ENCODE measurements at places on chromosomes 13 and 19.

- no peak for DNase-seq
Measured at GRCh38 chr19:50427997-50428425, 4.7 kb upstream of the MYBPC2 start.

DNA sequence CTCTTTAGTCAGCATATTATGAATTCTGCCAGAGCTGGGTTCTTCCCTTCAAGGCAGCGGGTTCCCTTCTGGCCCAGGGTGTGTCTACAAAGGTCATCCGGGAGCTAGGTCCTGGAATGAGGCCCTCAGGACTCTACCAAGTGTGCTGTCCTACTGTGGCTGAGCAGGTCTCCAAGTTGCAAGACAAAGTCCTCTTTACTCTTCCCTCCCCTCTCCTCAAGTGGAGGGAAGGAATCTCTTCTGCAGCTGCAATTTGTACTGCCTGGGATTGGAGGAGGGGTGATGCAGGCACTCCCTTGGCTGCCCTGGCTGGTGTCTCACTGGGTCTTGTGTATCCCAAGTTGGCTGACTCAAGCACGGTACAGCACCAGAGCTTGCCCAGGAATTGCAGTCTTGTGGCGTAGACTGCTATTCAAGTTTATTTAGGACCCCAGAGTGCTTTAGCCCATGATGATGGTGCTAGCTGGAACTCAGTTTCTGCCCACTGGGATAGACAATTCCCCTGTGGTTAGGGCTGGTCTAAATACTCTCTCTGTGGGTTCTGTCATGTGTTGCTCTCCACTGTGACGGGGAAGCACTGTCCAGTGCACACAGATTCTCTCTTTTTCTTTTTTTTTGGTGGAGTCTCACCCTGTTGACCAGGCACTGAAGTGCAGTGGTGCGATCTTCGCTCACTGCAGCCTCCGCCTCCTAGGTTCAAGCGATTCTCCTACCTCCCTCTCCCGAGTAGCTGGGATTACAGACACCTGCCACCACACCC, 28.5 kb downstream of the RFC3 start:
- no peak for DNase-seq

GRCh38 chr13:97753942-97754670, 199.4 kb upstream of the IPO5 start:
- no peak for DNase-seq

- no peak for DNase-seq
Measured at GRCh38 chr19:20503476-20503875, 62.1 kb downstream of the ZNF737 start.

GRCh38 chr19:34979819-34980640, 16.0 kb upstream of the ZNF792 start:
- DNase-seq, result no peak

- DNase-seq, result no peak
Measured at GRCh38 chr13:71457645-71458044, 409.4 kb downstream of the DACH1 start.

DNA sequence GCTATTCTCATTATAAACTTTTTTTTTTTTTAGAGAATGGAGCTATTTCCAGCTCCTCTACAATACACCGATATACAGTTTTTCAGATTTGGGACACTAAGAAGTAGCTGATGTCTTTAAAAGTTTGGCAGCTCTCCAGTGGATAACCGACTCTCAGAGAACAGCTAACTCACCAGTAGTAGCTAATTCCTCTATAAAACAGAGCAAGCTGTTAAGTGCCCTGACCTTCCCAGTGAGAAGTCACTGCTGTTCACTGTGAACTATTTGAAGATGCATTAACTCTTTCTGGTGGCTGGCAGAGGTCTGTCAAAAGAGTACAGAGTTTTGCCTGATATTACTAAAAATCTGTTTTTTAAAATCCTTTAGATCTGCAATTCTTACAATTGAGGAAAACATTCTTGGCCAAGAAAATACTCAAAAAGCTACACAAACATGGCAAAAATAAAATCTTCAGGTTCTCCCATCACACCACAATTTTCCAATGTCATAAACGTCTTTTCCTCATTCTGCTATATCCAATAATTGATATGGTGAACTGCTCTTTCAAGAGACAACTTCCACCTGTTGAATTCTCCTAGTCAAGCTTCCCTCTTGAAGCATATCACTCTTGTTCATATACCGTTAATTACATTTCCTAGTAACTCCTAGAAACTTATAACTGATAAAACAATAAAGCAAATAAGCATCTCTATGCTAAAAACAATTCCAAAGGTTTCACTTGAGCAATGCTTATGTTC, 44.2 kb downstream of the TBC1D4 start:
- no peak for DNase-seq

- no peak for DNase-seq
Measured at GRCh38 chr13:102197193-102197592, 204.7 kb downstream of the FGF14 start.

GRCh38 chr19:39265321-39265916, 2.8 kb upstream of the IFNL2 start:
- DNase-seq, result no peak

- no peak for DNase-seq
Measured at GRCh38 chr19:33504058-33504444, 17.5 kb downstream of the PEPD start.

- no peak for DNase-seq
Measured at GRCh38 chr13:65036999-65037398, 2193.1 kb downstream of the PCDH9 start.

GRCh38 chr19:11033763-11034162, 55.5 kb upstream of the LDLR start:
- DNase-seq, result no peak

DNA sequence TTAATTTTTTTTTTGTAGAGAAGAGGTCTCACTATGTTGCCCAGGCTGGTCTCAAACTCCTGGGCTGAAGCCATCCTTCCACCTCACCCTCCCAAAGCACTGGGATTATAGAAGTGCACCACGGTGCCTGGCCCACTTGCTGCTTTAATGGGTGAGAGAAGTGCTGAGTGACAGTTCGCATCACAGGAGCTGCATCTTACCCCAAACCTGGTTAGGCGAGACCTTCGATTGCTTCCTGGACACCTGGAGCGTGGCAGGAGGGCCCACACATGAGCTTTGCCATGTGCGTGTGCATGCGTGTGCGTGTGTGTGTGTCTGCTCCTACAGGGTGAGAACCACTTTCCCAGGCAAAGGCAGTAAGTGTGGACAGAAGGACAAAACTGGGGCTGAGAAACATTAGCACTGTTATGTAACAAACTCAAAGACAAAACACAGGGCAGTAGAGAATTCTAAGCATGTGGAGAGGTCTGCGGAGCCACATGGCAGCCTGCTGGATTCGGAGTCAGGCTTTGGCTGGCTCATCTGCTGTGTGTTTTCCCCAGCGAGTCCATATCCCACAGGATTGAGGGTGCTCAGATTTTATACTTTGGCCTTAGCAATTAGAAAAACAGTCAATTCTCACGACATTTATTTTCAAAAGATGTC, 11.7 kb upstream of the MTIF3 start:
- DNase-seq, result no peak

GRCh38 chr19:34217952-34218817, 36.2 kb upstream of the GARRE1 start:
- peak; percentile 39 for DNase-seq

GRCh38 chr19:55257461-55258420, 1.1 kb downstream of the PPP6R1 start:
- DNase-seq, result no peak

DNA sequence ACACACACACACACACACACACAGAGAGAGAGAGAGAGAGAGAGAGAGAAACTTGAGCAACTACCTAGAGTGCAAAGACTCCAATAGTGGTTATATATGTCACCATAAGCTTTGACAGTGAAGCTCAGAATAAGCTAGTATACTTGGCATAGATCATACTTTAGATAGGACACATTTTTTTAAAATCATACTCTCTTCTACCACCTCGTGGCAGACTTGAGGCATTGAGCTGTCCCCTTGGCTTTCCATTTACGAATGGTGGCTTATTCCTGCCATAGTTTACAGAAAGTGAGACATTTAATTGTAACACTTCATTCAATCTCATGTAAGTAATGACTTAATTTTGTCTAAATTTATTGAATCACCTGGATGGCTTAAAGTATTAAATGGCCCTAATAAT, 108.2 kb downstream of the EDNRB start:
- DNase-seq, result no peak

- peak; percentile 36 for DNase-seq
Measured at GRCh38 chr19:14505488-14506239, 9.7 kb upstream of the GIPC1 start.

GRCh38 chr13:59865398-59865797, 298.3 kb downstream of the DIAPH3 start:
- DNase-seq, result no peak

DNA sequence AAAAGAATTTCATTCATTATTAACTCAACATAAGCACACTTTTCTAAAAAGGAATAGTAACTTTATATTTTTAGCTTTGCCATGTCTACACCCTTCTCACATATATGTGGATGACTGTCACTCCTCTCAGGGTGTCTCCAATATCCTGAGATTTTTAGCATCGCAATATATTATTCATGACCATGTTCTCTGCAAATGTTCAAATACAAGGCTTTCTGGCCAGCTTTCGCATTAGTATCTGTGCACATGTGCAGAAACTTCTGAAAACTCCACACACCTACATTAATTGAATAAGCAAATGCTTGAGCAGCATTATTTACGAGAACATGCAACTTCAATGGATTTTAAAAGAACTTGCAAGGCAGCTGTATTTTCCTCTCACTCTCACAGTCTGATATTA, 334.8 kb downstream of the PCDH9 start:
- no peak for DNase-seq

DNA sequence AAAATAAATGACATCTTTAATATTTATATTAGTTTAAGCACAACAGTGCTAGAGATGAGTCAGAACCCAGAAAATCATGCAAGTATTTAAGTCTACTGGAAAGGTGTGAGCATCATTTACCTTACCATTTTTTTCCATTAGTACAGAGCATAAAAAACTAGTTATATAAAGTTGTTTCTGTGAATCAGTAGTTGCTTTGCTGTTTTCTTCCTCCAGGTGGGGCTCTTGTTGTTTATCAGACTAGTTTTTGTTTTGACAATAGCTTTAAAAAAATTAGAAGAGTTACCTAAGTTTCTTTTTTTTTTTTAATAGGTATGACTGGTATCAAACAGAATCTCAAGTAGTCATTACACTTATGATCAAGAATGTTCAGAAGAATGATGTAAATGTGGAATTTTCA, 12.7 kb downstream of the SUGT1 start:
- DNase-seq, result no peak

GRCh38 chr13:87878706-87879105, 207.5 kb downstream of the SLITRK5 start:
- DNase-seq, result no peak

GRCh38 chr19:45876161-45876410, 9.9 kb downstream of the IRF2BP1 start:
- DNase-seq, result no peak

GRCh38 chr13:62119739-62120700, 704.4 kb upstream of the PCDH20 start:
- DNase-seq, result no peak

DNA sequence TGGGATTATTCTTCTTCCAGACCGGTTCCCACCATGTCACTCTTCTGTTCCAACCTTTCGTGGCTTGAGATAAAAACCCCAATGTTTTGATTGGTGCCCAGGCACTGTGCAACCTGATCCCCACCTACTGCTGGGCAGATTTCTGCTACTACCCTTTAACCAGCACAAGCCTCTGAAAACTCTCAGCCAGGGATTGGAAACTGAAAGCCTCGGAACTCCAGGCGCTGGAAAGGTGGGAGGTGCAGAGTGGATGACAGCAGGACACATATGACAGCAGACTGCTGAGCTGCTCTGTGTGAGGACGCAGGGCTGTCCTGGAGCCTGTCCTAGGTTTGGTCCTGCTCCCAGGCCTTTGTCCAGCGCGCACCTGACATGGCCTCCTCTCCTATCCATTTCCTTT, 68.5 kb upstream of the GTF3A start:
- no peak for DNase-seq

DNA sequence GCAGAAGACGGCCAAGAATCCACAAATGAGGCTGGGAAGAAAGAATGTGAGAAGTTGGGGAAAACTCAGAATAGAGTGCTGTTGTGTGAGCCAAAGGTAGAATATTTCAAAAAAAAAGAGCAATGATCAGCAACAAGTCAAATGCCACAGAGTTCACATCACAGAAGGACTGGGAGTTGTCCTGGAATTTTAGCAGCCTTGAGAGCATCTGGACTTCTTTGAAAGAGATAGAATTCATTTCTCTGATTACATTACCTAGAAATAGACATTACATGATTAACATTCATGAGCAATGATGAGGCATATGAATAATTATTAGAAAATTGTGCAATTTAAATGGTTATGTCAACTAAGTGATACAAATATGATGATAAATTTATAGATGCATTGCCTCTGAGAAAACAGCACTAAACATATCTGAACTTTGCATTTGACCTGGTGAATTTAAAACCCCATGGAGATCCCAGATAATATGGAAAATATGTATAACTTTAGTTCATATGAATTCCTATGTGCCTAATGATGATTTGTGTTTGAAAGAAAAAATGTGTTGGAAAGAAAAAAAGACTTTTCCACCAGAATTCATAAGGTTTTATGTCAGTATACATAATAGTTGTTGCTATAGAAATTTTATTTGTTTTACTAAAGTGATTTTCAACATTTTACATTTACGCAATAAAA, 186.2 kb downstream of the POSTN start:
- DNase-seq, result no peak

GRCh38 chr19:799076-799881, 2.0 kb downstream of the PTBP1 start:
- DNase-seq, result no peak

- DNase-seq, result no peak
Measured at GRCh38 chr19:35318679-35319448, 10.1 kb upstream of the CD22 start.

DNA sequence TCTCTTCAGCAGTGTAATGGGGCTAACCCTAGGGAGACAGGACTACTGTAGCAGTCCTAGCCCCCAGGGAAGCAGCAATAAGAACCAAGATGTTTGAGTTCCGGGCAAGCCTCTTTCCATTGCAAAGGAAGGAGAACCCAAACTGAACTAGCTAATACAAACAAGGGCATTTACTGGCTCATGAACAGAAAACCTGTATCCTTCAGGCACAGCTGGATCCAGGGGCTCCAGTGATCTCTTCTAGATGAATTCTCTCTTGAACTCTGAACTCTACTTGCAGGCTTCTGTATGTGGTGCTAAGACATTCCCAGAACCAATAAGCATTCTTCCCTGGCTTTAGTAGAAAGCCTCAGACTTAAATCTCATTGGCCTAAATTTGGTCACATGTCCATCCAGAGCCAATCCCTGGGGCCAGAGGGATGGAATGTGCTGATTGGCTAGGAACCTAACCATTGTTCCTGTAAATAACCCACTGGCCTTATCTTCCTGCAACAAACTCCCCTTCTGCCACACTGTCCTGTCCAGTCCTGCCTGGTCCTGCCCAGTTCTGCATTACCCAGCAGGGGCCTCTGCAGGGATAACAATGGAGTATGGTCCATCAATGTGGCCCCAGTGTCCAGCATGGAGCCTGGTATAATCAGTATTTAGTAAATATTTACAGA, 3.9 kb upstream of the PODNL1 start:
- no peak for DNase-seq

- DNase-seq, result no peak
Measured at GRCh38 chr13:79869326-79869725, 388.4 kb downstream of the NDFIP2 start.

GRCh38 chr13:101916108-101916774, 463.8 kb downstream of the ITGBL1 start:
- no peak for DNase-seq
